ENCODE measurements at places on chromosomes 3 and 15.

DNA sequence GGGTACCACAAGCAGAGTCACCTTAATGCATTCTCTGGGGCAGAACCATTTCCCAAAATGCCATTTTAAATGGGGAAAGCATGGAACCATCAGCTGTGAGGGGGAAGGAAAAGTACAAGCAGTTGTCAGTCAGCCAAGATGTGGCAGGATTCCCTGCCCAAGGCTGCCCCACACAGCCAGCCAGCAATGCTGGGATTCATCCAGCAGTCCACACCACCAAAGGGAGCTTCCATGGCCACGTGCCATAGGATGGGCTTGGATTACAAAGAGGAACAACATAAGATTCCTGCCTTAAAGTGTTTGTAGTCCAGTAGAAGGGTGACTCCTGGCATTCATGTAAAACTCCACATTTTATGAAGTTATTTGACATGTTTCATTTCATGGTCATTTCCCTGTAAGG, 233.3 kb downstream of the SHOX2 start:
- DNase-seq: no peak

GRCh38 chr3:152381881-152382295, 113.2 kb downstream of the MBNL1 start:
- no peak for DNase-seq

GRCh38 chr3:124161448-124161847, 169.5 kb upstream of the ROPN1 start:
- no peak for DNase-seq

- DNase-seq: no peak
Measured at GRCh38 chr15:100114571-100114970, 227.2 kb downstream of the ADAMTS17 start.

DNA sequence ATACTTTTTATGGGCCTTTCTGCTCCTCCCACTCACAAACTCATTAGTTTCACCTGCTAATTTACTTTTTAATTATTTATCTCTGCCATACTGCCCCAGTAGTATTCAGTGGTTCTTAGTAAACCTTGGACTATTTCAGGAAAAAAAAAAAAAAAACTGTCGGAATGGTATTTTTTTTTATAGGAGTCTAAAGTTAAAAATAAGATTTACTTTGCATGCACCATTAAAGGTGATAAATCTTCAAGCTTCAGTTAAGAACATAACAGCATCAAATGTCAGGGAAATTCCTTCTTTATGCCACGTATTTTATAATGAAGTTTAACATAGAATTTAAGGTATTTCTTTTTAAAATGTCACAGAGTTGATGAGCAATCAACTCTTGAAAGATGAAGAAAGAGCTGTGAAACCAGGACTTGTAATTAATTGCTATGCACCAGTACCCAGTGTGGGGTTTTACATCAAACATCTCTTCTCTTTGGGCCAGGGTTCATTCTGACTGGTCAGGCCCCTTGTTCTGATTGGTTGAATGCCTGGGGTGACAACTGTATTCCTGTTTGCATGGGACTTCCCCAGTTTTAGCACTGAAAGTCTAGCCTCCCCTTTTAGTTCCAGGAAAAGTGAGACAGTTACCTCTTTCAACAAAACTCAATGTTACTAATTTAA, 40.3 kb upstream of the PTPRG start:
- no peak for DNase-seq

GRCh38 chr15:78997981-78998499, 53.2 kb upstream of the CTSH start:
- DNase-seq: no peak

DNA sequence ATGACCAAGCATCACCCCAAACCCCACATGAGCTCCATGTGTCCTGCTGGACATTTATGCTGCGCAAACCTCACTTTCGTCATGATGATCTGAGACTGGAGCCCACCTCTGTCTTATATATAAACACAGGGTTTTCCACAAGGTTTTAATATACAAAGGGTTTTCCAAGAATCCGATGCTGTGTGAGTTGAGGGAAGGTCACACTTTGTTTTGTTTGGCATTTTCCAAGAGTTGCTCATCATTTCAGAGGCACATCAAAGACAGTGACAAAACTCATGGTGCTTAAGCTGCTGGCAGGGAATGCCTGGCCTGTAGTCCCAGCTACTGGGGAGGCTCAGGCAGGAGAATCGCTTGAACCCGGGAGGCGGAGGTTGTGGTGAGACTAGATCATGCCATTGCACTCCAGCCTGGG, 20.0 kb downstream of the EFCC1 start:
- peak; percentile 25 for DNase-seq

Measured in sciatic nerve (tissue), 2 donors.